Stimulated activated CD4-positive, alpha-beta T cell treated with anti-CD3 and anti-CD28 coated beads, Interleukin-2, amount 100 ng/mL, for 48 hours (primary cell): ENCODE measurements at places on chromosomes 5 and 9.

DNA sequence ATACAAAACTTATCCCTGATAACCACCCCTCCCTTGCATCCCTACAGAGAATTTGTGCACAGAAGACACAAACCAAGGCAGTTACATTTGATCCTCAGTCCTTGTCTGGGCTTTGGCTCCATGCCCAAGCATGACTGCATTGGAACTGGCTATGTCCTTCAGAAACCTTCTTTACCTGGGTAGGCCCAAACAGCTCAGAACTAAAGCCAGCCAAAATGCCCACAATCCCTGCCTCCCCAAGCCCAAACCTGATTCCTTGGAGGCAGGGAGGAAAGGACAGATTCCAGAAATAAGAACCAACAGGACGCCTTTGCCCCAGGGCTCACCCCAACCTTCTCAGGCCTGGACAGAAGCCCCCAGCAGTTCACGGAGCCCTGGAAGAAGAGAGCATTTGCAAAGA, 8.2 kb downstream of the IL17B start:
- DNase-seq, result no peak

DNA sequence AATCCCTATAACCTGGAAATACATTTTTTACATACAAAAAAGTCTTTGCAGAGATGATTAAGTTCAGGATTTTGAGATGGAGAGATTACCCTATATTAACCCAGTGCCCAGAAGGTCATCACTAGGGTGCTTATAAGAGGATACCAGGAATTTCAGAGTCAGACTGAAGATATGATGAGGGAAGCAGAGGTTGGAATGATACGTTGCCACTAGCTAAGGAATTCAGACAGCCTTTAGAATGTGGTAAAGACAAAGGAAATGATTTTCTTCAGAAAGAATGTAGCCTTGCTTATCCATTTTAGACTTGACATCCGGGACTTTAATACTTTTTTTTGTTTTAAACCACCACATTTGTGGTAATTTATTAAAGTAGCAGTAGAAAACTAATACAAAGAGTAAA, 2176.8 kb upstream of the C9orf72 start:
- DNase-seq, result no peak

- DNase-seq, result no peak
Measured at GRCh38 chr9:131407717-131408195, 13.9 kb downstream of the PRRC2B start.

- DNase-seq, result no peak
Measured at GRCh38 chr5:54150841-54151240, 159.5 kb downstream of the ARL15 start.

DNA sequence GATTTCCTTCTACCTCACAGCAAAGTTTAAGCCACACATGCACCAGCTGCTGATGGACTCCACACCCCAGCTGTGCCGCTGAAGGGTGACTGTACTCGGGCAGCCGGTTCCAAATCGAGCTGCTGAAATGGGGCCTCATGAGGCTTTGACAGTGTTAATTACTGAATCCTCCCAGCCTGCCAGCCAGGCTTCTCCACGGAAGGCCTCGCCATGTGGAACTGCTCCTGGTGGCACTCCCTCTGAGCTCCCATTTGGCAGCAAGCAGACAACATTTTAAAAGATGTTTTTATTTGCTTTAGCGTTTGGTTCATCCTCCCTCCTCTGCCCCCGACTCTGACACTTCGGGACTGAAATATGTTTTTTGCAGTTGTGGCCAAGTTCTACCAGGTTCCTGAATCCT, 479.4 kb upstream of the MPDZ start:
- DNase-seq, result no peak

DNA sequence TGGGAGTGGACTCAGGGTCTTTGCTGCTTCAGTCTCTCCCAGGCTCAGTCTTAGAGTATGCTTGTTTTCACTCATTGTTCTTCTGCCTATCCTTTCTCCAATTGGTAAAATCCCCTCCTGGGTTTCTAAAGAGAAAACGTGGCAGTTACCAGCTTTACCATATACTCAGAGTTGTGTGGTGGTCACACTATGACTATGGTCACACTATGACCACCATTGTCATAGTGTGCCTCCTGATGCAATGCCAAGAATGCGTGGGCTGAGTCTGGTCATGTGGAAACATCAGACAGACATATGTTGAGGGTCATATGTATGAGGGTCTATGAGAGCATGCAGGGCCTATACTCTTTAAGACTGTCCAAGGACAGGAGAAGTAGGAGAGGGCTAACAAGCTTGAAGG, 326.5 kb upstream of the PRR16 start:
- no peak for DNase-seq

- no peak for DNase-seq
Measured at GRCh38 chr9:119195521-119195920, 173.7 kb downstream of the BRINP1 start.

DNA sequence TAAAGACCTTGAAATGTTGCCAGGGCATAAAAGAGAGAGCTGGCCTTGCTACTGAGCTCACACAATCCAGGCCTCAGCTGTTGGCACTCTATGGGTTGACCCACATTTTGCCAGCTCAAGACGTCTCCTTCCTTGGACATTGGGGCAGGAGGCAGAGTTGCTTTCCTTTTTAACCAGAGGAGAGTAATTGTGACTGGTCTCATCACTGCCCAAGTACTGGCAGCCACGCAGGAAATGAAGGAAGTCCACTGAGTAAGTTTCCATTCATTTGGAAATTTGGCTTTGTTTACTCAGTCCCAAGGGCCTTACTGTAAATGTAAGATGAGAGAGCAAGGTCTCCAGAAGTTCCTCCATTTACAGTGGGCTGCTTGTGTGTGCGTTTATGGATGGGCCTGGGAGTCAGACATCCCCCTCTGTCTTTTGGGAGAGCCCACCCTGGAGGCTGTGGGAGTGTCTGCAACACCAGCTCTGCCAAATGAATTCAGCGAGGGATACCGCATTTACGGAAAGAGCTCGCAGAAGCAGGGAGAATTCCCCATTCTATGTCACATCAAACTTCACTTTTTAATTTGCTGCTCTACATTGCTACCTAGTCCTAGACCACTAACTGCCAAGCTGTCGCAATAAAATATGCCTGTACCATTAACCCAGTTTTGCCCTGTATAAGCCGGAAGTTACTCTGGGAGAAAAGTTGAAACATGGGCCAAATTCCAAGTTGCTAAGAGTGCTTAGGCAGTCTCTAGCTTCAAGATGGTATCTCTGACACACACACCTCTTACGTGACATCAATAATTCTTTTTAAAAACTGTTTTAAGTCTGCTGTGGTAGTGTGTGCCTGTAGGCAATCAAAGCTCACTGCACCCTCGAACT, 24.5 kb upstream of the PDZD2 start:
- DNase-seq, result no peak

DNA sequence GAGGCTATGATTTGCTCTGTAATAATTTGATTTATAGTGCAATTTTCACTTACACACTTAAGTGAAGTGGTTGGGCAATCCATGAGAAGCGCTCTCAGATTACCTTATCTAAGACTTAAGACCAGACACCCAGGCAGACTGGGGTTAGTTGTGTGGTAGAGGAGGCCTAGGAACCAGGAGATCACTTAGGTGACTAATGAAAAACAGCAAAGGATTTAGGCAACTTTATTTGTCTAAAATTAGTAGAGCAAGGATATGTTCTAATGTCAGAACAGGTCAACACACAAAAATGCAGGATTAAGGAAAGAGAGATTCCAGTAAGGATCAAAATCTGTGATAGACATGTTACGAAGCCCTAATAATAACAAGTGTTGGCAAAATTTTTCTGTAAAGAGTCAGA, 913.8 kb downstream of the TLE1 start:
- DNase-seq, result no peak

GRCh38 chr9:70840266-70840665, 281.2 kb downstream of the TRPM3 start:
- DNase-seq, result no peak

- DNase-seq, result no peak
Measured at GRCh38 chr9:121048618-121049017, 1.5 kb downstream of the C5 start.

DNA sequence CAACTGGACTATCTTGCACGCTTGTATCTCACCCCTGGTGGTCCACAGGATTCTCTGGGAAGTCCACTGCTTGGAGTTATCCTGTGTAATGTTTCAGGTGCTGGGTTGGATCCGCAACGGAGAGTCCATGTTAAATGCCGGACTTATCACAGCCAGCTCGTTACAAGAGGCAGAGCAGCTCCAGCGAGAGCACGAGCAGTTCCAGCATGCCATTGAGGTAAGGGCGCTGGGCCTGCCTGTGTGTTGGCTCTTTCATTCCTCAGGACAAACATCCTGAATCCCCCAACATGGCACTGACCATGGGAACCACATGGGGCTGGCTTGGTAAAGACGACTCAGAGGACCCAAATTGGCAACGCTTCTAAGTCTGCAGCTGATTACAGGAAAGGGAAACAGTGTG, 214.8 kb upstream of the OTULINL start:
- DNase-seq, result no peak

- DNase-seq, result peak; percentile 60
Measured at GRCh38 chr5:43042626-43043399, 2.7 kb upstream of the ANXA2R start.

GRCh38 chr9:116327701-116328405, 174.3 kb downstream of the PAPPA start:
- no peak for DNase-seq

DNA sequence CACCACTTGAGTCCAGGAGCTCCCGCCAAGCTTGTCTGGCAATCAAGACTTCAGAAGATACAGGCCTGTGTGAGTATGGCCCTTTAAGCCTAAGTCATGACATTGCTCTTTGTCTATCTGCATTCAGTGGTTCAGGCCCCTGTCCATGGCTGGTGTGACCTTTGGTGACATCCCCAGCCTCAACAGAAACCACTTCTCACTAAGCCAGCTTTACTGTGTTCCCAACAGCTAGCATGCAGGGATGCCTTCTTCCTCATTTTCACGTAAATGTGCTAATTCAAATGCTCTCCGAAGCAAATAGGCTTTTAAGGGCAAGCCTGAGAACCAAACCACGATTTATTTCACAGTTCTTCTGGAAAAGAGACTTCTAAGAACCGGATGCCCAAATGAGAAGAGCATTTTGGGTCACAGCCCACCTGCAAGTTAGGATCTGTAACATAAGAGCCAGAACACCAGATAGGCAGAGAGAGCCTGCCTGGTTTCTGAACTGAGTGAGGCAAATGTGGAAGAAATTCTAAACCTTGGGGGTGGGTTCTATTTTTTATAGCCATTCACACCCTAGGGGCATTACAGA, 14.9 kb downstream of the CD180 start:
- DNase-seq, result no peak

DNA sequence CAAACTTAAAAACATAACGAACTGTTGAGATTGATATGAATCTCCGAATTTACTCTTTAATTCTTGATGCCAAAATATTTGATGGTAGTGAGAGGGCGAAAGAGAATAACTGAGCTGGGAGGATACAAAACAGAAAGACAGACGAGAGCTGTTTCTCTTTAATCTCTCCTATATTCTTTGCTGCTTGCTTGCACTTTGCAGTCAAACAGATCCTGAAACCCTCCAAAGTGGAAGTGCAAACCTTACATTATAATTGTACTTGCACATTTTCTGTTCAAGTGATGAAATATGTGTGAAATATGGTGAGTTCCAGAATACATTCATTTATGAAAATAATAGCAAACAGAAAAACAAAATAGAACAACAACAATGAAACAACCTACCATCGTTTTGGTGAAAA, 63.8 kb downstream of the PAM start:
- DNase-seq, result no peak

GRCh38 chr5:59724482-59725391, 168.8 kb downstream of the PDE4D start:
- DNase-seq, result peak; percentile 18

- no peak for DNase-seq
Measured at GRCh38 chr5:90606539-90606938, 47.9 kb downstream of the ADGRV1 start.

DNA sequence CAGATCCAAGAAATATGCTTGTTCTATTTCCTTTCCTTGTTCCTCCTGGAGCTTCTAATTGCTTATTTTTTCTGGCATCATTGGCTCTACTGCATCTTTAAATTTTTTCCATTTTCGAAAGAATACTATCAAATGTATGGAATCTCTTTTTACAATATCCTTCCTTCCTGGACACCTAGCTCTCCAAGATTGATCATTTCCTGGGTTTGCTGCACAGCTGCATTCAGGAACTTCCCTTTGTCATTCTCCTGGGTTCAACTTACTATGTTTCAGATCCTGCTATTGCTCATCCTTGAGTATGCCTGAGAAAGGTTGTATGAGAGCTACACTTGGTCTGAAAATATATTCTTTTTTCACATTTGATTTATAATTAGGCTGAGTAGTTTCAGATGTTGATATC, 73.7 kb upstream of the ERCC6L2 start:
- DNase-seq, result no peak

- no peak for DNase-seq
Measured at GRCh38 chr5:96880444-96881164, 4.3 kb downstream of the ERAP2 start.

DNA sequence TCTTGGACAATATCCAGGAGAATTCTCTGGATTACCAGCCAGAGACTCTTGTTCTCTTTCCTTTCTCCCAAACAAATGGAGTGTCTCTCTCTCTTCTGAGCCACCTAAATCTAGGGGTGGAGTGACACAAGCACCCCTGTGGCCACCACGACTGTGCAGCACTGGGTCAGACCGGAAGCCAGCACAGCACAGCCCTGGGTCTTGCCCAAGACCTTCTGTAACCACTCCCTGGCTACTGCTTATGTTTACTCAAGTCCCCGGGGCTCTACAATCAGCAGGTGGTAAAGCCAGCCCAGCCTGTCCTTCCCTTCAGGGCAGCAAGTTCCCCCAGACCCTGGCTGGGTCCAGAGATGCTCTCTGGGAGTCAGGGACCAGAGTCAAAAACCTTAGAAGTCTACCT, 110.0 kb upstream of the TUT7 start:
- DNase-seq, result no peak

GRCh38 chr5:91562922-91563321, 179.8 kb upstream of the ARRDC3 start:
- DNase-seq, result no peak

- DNase-seq, result no peak
Measured at GRCh38 chr9:127262602-127263001, 2.0 kb upstream of the GARNL3 start.

DNA sequence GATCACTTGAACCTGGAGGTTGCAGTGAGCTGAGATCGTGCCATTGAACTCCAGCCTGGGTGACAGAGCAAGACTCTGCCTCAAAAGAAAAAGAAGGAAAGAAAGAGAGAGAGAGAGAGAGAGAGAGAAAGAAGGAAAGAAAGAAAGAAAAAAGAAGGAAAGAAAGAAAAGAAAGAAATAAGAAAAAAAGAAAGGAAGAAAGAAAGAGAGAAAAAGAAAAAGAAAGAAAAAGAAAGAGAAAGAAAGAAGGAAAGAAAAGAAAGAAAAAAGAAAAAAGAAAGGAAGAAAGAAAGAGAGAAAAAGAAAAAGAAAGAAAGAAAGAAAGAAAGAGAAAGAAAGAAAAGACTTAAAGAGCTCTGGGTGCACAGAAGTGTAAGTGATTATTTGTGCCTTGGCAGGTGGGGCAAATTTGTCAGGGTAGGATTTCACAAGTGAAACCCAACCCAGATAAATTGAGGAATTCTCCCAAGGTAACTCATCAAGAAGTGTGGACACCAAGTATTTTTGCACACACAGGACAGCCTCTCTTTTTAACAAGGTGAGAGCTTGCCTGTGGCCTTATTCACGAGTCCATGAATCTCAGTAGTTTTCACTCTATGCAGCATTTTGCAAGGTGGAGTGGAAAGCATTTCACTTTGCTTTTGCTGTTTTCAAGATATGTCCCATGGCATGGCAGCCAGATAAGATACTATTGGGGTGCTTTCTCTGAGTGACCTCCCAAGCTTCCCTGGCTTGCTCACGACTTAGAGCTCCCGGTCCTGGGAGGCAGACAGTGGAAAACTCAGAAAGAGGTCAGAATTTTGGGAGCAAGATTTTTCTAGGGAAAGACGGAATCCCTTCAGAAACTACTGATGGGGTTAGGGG, 57.8 kb downstream of the C9orf153 start:
- no peak for DNase-seq

- no peak for DNase-seq
Measured at GRCh38 chr9:96344458-96345180, 38.9 kb downstream of the SLC35D2 start.
